Stimulated activated CD4-positive, alpha-beta T cell treated with anti-CD3 and anti-CD28 coated beads, Interleukin-2, amount 100 ng/mL, for 4 hours (primary cell): ENCODE measurements at places on chromosomes 1 and 21.
A peak's percentile ranks its signal among the peaks of the same experiment; 100 is the strongest.

- no peak for DNase-seq
These were observed 114.2 kb downstream of the FCRL5 start for GRCh38 chr1:157438146-157438545.

- no peak for DNase-seq
These were observed 43.0 kb downstream of the PPP2R5A start for GRCh38 chr1:212328248-212328647.

DNA sequence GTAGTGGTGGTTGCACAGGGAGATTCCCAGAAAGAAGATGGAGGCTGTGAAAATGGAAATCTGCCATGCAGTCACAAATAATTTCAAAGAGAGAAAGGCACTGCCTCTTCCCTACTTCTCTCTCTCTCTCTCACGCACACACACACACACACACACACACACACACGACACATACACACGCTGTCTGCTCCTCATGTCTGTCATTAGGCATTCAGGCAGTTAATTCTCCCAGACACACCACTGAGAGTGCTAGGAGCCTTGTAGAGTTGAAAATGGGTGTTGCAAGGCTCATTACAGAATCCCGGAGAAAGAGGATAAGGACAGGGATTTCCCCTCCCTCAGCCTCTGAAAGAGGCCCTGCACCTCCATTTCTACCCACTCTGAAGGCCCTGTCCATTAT is 47.8 kb upstream of the LRRN2 start:
- DNase-seq, result no peak

DNA sequence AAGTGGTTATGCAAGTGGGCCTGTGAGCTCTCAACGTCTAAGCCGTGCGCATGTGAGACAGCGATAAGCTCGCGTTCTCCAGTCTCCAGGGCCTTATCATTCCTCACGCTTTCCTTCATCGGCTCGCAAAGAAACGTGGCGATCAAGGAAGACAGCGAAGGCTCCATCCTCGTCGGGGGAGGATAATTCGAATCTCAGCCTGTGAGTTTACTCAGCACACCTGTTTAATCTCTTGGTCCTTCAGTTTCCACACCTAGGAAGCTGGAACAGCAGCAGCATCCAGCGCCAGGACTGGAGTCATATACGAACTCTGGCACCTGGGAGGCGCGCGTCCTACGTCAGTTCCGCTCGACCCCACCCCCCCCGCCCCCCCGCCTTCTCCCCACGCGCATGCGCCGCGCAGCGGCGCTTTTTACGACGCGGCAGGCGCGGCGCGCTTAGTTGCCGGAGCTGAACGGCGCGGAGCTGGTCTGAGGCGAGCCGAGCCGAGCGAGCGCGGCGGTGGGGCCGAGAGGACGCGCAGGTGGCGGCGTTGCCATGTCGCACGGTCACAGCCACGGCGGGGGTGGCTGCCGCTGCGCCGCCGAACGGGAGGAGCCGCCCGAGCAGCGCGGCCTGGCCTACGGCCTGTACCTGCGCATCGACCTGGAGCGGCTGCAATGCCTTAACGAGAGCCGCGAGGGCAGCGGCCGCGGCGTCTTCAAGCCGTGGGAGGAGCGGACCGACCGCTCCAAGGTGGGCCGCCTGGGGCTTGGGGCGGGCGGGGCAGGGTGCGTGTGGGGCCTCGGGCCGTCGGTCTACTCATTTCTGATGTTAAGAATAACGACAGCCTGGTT is at the start of gene PITHD1:
Gene PITHD1 (plus strand): TSS at position 440 of the 836 bp plus-strand sequence. CDS start 98 bp downstream, at position 538.
- peak; percentile 68 for DNase-seq

GRCh38 chr1:34686531-34686930 is 68.3 kb upstream of the GJB5 start:
- no peak for DNase-seq

DNA sequence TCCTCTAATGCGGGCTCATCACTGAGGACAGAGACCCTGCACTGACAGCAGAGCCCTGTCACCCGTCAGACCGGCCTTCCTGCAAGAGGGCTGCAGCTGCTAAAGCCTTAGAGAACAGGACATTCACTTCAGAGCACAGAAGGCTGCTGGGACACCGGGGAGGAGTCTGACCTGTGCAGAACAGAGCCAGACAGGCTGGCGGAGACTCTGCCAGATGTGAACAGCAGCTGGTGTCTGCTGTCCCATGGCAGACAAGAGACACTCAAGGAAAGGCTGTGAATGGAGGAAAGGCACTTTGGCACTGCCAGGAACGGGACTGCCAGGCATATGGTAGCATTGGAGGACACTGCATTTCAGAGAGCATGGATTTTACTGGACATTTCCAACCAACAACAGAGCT is 21.4 kb downstream of the MRAP start:
- DNase-seq, result no peak

GRCh38 chr1:188719735-188720134 is 1757.9 kb downstream of the BRINP3 start:
- DNase-seq, result no peak

GRCh38 chr1:232306269-232306961 is 323.5 kb downstream of the SIPA1L2 start:
- no peak for DNase-seq

DNA sequence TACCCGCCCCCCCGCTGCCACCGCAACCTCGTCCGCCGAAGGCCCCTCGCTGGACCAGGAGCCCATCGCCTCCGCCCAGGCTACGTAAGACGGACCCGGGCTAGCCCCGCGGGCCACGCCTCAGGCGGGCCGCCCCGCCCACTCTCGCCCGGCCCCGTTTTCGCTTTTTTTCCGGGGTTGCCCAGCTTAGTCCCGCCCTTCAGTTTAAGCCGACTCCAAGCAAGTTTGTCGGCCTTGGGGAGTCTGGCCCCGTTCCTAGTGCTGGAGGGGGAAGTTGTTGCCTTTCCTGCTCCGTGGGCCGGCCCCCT is 3.0 kb downstream of the RUSC1 start:
- peak; percentile 63 for DNase-seq

- no peak for DNase-seq
These were observed 200.5 kb downstream of the OMA1 start for GRCh38 chr1:58346036-58346355.

- no peak for DNase-seq
These were observed 49.0 kb downstream of the CCN1 start for GRCh38 chr1:85629532-85629920.

DNA sequence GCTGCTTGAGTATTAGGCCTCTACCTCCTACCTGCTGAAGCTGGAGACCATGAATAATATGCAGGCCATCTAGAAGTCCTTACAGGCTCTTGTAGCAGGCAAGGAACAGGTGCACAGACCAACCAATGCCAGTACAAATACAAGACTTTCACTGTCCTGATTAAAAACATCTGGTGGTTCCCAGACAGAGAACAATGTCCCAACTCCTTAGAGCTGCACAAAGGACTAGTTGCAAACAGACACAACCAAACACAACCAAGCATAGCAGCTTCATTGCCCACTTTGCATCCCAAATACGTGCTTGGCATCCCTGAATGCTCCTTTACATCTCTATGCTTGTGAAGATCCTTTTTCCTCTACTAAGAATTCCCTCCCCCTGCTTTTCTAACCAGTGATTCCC is 98.1 kb upstream of the CXADR start:
- DNase-seq, result no peak

GRCh38 chr1:152442301-152442700 is 28.2 kb upstream of the CRNN start:
- no peak for DNase-seq

- no peak for DNase-seq
These were observed 3.2 kb downstream of the RCAN3 start for GRCh38 chr1:24505816-24506215.

DNA sequence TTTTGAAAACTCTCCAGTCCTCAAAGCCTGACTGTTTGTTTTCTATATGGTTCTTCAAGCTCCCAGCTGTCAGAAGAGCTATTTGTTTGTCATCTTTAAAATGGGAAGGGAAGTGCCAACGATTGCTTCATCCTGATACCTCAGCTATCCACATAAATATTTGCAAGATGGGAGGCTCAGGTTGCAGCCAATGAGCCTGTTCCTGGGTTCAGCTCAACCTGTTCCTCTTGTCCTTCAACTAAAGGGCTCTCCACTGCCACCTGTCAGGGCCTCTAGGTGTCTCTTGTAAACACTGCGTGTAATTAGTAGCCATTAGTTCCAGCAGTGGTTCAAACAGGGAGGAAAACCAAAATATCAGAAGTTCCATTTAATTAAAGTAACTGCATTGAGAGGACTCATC is 445.1 kb downstream of the AJAP1 start:
- no peak for DNase-seq

DNA sequence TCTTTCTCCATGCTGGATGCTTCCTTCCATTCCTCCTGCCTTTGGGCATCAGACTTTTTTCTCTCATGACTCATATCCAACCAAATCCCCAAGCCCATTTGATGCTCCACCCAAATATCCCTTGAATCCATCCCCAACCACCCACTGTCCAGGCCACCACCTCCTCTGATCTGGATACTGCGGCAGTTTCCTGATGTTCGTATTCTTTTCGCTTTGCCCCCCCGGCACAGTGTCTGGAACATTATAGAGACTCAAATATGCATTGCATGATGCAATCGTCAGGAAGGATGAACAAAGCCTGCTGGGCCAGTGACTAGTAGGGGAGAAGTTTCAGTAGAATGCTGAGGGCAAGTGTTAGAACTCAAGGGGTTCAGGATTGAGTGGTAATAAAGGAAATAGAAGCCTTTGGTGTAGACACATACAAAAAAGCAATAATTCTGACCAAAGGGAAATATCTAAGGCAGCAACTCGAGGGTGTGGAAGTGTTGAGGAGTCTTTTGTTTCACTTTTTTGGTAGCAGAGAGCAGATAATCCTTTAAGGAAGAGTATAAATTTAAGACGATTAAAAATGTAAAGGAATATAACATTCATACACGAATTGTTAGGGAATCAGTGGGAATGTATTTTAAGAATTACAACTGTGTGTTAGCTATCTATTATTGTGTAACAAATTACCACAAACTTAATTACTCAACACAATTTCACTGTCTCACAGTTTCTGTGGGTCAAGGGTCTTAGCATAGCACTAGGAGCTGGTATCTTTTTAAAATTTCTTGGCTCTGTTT is 7.5 kb downstream of the S100A11 start:
- DNase-seq, result no peak

DNA sequence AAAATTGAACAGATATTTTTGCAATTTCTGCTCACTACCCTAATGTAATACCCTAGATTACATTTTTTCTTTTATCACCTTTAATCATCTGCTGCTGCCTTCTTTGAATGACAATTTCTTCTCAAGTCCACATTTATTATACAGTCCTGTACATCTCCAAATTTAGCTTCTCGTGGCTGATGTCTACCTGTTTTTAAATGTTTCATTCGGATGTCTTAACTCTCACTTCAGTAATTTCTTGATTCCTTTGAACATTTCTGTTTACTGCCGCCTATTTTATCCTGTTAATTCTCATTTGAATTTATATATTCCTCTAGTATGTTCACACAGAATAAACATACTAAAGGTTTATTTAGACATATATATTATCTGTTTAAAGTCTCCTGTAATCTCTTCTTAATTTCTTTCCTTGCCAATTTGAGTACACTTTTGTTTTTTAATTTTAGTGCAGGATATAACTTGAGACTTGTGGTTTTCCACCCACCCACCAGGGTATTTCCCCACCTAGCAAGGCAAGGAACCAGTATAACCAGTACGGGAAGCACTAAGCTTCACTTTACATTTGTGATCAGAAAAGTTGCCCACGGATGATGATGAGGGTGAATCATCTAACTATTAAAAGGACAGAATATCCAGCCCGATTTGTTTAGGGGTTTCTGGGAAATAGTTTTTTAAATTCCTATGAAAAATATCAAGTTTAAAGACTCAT is 12.7 kb downstream of the INSL5 start:
- peak; percentile 72 for DNase-seq

DNA sequence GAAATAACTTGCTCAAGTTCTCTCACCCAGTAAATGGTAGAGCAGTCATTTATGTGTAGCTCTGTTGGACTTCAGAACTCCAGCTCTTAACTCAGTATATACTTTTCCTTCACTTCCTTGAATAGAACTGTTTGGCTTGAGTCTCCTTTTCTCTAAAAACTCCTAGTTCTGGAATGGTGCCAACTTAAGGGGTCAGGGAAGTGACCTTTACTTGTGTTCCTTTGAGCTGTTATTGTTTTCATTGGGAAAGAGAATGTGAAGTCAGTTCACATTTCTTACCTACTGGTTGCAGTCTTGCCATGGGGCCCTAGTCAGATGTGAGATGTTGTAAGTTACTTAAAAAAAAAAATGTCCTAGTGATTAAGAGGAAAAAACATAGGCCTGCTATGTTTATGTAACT is 77.0 kb upstream of the MACF1 start:
- no peak for DNase-seq

DNA sequence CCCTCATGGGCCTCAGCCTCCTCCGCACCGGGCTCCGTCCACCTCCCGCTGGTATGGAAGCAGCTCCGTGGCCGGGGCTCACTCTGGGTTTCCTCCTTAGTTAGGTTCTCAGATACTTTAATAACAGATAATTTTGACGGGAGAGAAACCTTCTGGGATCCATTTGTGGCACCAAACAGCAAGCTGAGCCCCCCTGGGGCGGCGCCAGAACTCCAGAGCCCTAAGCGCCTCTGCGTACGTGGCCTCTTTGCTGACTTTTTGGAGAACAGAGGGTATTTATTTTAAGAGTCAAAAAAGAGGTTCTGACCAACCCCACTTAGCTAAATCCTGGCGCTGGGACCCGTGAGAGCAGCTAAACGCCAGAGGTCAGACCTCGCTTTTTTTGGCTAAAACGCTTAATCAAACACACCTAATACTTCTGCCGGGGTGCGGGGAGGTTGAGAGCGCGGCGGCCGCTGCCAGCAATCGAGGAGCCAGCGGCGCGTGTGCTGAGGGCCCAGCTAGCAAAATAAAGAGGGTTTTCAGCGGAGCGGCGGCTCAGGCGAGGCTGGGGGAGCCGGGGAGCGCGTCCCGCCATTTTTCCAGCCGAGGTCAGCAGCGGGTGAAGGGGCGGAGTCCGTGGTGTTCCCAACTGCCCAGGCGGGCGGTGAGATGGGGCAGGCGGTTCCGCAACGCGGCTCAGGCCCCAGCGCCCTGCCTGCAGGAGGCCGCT is 171.7 kb downstream of the PRDM16 start:
- no peak for DNase-seq

DNA sequence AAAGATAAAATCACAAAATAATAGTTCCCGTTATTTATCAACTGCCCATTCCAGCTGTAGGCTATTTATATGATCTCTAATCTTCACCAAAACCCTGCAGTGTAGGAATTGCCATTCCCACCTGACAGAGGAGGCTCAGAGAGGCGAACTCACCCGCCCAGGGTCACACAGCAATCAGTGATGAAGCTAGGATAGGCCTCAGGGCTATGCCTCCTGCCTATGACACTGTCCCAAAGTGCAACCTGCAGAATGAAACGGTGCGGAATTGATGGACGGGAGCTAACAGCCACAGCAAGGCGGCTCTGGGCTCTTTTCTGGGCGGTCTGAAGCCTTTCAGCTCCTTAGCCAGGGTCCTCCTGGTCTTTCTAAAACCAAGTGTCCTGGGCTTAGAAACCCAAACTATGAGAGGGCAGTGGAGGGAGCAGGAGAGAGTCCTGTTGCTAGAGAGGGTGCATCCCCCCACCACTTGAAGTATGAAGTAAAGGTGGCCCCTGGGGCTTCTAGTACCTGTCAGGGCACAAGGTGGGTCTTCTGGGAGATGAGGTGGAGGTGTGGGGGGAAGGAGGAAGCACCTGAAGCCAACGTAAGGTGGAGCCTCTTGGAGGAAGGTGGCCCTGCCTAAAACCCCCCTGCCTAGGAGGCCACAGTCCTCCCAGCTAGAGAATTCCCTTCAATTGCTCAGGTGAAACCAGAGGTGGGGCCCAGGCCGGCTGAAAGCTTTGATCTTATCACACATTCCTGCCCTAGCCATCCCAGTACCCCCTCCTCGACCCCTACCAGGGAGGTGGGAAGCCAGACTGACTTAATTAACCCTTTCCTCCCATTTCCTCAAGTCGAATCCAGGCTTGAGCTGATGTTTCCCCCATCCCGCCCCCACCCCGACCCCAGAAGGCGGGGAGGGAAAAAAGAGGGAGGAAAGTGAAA is 14.8 kb downstream of the HSPG2 start:
- no peak for DNase-seq

GRCh38 chr1:193185211-193185610 is 1.2 kb downstream of the B3GALT2 start:
- DNase-seq, result no peak
